ENCODE measurements at places on chromosomes 1 and 21. TPM values are rescaled to one million over a fixed set of nuclear protein-coding genes. Genes with fewer than 3 reads are reported as not detected.

GBP5 gene
- 154 TPM for total RNA-seq

FTCD gene
- total RNA-seq, result 0.56 TPM

ADAM30 gene
- not detected for total RNA-seq

RABGGTB gene
- 240 TPM for total RNA-seq

CCDC30 gene
- 1.0 TPM for total RNA-seq

DNA sequence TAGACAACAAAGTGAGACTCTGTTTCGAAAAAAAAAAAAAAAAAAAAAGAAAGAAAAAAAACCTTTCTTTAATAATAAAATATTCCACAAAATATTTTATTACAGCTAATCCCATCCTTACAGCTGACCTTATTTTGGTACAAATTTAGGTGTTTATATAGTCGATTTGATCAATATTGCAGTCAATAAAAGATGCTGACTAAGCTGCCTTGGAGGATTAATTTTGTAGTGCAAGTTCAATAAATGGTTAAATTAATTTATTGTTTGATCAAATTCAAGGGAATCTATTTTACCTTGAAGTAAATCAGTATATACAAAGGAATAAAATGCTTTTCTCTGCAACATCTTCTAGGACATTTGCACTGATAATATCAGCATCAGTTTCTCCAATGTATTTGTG, 1764.3 kb downstream of the NCAM2 start:
- no peak overlapping the region for H3K27ac ChIP-seq
- no peaks in the 10 kb centered on the region for H3K36me3 ChIP-seq
- H3K27me3 ChIP-seq, result no peaks in the 10 kb centered on the region
- no peaks in the 10 kb centered on the region for H3K4me1 ChIP-seq
- H3K4me3 ChIP-seq, result no peak overlapping the region
- no peak for DNase-seq

DNA sequence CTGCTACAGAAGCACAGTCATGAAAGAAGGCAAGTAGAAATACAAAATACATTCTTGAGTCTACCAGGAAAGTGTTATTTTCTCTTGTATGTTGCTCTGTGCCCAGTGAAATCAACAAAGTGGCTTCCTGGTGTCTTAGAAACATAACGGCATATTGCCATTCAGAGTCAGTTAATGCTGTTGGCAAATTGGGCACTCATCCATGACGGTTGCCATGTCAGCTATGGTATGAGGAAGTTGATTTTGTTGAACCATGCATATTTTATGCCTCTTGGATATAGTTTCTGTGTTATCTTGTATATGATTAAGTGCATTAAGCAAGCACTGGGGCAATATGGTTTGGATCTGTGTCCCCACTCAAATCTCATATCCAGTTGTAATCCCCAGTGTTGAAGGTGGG, 153.1 kb upstream of the CXADR start:
- no peak overlapping the region for H3K4me3 ChIP-seq
- H3K27me3 ChIP-seq, result no peaks in the 10 kb centered on the region
- no peak for DNase-seq
- no peaks in the 10 kb centered on the region for H3K4me1 ChIP-seq

DNA sequence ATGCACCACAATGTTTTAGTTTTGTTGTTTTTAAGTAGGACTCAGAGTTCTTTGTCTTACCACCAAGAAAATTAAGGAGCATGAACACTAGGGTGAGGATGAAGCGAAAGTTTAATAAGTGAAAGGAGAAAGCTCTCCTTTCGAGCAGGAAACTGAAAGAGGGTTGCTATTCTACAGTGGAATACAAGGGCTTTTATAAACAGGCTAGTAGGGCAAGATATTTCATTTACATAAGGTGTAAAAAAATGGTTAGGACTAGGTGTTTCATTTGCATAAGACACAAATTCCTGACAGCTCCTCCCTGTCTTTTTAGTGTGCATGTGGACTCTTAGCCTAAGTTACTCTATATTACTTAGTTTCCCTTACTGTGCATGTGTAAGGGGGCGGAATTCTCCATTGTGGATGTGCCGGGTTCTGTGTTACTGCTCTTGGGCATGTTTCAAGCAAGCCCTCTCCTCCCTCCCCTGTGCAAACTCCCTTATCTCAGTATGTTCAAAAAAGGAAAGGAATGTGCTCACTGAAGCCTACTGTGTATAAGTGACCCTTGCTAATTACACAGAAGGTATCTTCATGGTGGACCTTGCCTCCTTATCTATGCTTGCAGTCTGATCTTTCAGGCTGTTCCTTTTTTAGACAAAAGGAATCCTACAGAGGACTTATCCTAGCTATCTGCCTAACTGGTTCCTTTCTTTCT, 7.3 kb downstream of the TSHB start:
- H3K4me1 ChIP-seq, result no peaks in the 10 kb centered on the region
- H3K27me3 ChIP-seq, result peaks cover 2% of the 10 kb centered on the region
- DNase-seq, result no peak
- H3K4me3 ChIP-seq, result no peak overlapping the region
- H3K36me3 ChIP-seq, result no peaks in the 10 kb centered on the region

- no peak for DNase-seq
- H3K4me1 ChIP-seq, result no peaks in the 10 kb centered on the region
- no peak overlapping the region for H3K4me3 ChIP-seq
- H3K27me3 ChIP-seq, result no peaks in the 10 kb centered on the region
- H3K27ac ChIP-seq, result no peak overlapping the region
Measured at GRCh38 chr1:186535388-186536133, 74.6 kb upstream of the PDC start.

DNA sequence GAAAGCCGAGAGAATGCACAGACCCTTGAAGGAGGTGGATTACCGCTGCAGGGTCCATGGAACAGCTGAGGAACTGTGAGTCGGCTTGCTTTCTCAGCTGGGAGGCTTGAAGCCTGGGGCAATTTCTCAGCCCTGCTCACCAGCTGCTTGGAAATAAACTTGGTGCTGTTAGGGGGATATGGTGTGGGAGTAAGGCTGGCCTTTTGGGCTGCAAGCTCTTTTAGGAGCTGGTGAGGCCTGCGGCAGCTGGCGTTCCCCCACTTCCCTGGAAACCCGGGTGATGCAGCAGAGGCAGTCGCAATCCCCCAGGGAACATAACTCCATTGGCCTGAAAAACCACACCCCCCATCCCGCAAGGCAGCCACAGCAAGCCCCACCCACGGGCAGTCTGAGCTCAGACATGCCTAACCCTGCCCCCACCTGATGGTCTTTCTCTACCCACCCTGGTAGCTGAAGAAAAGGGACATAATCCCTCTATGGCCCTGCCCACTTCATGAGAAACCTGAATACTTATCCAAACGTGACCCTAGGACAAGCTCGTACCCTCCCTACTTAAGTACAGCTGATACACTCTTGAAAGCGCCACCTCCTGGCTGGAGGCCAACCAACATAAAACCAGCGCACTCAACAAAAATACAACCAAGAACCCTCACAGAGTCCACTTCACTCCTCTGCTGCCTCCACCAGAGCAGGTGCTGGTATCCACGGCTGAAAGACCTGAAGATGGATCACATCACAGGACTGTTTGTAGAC, 1995.8 kb downstream of the NCAM2 start:
- no peak overlapping the region for H3K27ac ChIP-seq
- H3K4me1 ChIP-seq, result no peaks in the 10 kb centered on the region
- H3K27me3 ChIP-seq, result no peaks in the 10 kb centered on the region
- DNase-seq, result no peak

GRCh38 chr1:3473381-3473844, 18.9 kb downstream of the ARHGEF16 start:
- H3K27ac ChIP-seq, result no peak overlapping the region
- no peaks in the 10 kb centered on the region for H3K36me3 ChIP-seq
- H3K27me3 ChIP-seq, result no peaks in the 10 kb centered on the region
- no peaks in the 10 kb centered on the region for H3K4me1 ChIP-seq

DNA sequence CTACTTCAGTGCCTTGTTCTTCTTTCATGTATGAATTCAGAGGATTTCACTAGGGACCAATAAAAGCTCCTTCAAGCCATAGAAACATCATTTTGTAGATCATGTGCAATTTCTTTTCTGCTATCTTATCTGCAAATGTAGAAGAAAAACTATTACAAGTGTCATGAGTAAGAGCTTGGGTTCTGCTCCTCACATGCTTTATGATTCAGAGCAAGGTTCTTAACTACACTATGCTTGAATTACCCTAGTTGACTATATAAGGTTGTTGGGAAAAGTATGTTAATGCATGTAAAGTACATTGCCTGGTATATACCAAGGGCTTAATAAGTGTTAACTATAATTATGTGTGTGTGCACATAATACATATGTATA, 91.4 kb upstream of the S1PR1 start:
- H3K36me3 ChIP-seq, result no peaks in the 10 kb centered on the region
- H3K27ac ChIP-seq, result no peak overlapping the region
- H3K27me3 ChIP-seq, result no peaks in the 10 kb centered on the region
- no peak overlapping the region for H3K4me3 ChIP-seq
- no peak for DNase-seq

- H3K27ac ChIP-seq, result no peak overlapping the region
- H3K36me3 ChIP-seq, result no peaks in the 10 kb centered on the region
- H3K4me3 ChIP-seq, result no peak overlapping the region
- no peaks in the 10 kb centered on the region for H3K4me1 ChIP-seq
- no peak for DNase-seq
Measured at GRCh38 chr1:81693316-81693715, 107.4 kb upstream of the ADGRL2 start.

Measured in activated T-helper 1 cell treated with anti-CD3 and anti-CD28 coated beads, Interleukin-12 subunit alpha, Interleukin-12 subunit beta, Interleukin-2, Interleukin-4 antibody, amounts not matched to agents 30 ng/mL and 10 ng/mL and 1 ng/mL, durations not matched to agents 14 hours and 24 hours and 36 hours (primary cell).